ENCODE measurements at places on chromosomes 4 and X.

GRCh38 chr4:122539861-122540465, 80.9 kb downstream of the IL21 start:
- DNase-seq: no peak

DNA sequence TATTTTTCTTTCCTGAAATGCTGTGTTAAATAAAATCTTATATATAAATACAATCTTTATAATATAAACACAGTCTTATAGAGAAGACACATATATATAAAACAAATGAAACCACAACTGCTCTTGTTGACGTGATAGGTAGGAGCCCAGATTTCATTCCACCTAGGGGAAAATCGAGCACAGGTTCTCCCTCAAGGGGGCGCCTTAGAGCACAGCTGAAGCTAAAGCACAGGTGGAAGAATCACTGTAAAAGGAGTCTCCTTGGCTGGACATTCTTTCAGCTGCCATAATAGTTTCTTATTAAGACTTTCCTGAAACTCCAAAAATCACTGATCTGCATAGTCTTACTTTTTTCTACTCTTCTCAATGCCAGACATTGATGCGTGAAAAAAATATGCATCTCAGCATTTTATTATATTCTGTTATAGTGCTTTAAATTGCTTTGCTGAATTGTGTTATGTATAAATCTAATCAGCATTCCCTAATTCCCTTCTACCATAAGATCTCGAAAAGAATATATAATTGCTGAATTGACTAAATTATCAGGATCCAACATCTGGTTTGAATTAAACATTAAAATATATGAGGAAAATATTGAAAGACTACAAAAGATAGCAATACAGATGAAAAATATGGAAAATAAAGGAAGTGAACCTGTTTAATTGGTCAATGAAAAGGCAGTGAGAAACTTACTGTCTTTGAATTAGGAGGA, 25.5 kb upstream of the RXFP1 start:
- no peak for DNase-seq

GRCh38 chrX:69387567-69388487, 116.3 kb upstream of the NALF2 start:
- no peak for DNase-seq

DNA sequence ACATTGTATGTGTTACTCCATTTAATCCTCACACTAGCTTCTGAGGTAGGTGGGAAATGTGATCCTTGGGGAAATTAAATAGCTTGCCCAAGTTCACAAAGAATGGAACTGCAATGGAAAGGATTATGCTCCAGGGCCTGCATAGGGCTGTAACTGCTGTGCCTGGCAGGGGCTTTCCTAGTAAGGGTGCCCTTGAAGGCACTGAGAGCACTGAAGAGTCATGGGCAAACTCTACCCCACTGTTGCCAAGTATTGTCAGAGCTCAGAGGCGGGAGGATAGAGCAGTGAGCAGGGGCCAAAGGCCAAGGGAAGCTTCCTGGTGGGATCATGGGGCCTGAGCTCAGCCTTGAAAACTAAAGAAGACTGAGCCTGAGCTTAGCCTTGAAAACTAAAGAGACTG, 133.0 kb upstream of the NALF2 start:
- DNase-seq: no peak

DNA sequence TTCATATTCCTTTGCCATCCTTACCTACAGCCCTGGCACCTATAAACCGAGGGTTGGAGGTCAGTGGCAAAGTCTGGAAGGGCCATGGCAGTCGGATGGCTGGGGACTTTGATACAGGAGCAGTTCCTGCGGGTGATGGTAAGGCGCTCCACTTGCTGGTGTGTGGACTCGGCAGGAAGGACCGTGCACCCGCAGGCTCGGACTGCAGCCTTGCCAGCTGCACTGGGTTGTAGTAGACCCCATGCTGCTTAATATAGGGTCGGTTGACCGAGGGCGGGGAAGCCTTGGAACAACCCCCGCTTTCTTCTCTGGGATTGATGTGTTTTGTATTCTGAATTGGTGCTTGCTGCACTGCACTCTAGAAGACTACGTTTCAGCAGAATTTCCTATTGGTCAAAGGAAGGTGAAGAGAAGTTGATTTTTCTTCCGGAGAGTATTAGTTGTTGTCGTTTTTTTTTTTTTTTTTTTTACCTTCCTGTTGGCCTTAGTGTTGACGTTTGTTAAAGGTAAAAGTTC, 638 bp downstream of the BLTP1 start:
- DNase-seq: no peak

DNA sequence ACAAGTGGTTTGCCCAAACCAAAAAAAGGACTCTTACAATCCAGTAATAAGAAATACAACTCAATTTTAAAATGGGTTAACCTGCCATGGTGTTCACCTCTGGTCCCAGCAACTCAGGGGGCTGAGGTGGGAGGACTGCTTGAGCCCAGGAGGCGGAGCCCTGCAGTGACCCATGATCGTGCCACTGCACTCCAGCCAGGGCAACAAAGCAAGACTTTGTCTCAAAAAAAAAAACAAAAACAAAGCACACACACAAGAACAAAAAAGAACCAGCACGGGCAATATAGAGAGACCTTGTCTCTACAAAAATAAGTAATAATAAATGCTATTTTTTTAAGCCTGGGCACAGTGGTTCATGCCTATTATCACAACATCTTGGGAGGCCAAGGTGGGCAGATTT, 28.7 kb downstream of the ARAP2 start:
- DNase-seq: no peak

- DNase-seq: no peak
Observed at GRCh38 chr4:149166876-149167275, 648.8 kb downstream of the IQCM start.

DNA sequence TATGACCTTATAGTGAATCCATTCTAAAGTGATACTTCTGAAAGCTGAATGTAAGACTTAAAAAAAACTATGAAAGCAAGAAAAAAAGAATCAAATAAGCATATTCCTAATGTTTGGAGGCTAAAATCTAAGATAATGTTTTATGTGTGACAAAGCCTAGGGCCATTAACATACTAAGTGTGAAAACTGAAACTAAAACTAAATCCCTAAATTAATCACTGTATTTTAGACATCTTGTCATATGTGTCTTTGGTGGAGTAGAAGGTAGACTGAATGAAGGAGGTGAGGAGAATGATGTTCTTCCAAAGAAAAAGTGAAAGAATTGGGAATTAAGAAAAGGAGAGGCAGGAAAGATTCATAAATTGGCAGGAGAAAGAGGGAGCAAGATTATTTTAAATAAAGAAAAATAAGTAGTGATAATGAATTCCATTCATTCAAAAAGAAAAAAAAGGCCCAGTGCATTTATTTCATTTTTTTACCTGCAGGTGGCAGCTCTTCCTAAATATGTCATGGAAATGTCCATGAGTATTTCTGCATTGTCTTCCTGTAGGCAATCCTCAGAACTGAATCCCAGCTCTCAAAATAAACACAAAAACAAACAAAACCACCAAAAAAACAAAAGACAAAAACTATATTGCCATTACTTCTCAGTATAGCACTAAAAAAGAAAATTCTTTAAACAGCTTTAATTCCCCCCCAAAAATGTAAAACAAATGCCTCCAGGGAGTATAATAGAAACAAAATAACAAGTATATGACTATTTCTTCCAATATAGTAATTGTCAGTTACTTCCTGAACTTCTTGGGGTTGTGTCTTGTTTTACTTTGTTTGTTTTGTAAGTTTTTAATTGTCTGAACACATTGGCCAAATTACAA, 17.0 kb upstream of the AP1AR start:
- DNase-seq: no peak

- peak; percentile 50 for DNase-seq
Observed at GRCh38 chr4:183405303-183405702, 39.1 kb upstream of the CDKN2AIP start.

- DNase-seq: peak; percentile 81
Observed at GRCh38 chrX:119503484-119503861, 35.2 kb downstream of the SLC25A5 start.

DNA sequence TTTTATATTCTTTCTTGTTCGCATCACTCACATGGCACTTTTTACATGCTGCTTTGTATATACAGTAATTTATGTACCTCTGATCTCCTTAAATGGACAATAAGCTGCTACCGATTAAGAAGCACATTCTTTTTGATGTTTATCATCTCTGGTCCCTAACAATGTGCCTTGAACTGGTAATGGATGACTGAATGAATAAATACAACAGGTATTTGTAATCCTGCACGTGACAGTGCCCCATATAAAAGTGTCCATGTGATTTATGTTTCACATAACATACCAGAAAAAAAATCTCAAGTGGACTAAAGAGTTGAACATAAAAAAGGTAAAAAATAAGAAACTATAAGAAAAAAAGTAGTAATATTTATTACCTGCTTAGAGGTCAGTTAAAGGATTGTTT, 7.7 kb upstream of the SLAIN2 start:
- DNase-seq: no peak

DNA sequence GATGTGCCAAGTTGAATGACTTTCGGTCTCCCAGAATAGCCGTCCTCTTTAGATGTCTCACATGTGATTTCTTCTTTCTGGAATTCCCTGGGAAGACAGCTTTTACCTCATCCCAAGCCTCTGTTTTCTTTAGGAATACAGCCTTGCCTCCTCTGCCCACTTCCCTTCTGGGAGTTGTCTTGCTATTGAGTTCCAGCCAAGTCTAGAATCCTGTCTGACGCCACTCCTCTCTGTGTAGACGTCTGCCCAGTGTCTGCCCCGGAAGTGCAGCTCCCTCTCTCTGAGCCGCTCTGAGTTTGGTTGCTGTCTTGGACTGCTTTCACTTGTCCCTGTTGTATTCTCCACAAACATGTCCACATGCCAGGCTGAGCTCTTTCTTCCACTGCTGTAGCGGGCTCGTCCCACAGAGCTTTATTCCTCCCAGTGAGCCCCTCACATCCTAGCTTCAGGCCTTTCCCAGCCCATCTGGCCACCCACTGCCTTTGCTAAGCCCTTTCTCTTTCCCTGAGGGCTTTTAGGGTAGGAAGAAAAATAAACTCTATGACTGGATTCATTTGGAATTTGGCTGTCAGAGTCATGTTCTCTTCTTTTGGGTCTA, 9.0 kb upstream of the IGFBP7 start:
- DNase-seq: peak; percentile 92

- no peak for DNase-seq
Observed at GRCh38 chr4:97252615-97253154, 890.6 kb downstream of the STPG2 start.

DNA sequence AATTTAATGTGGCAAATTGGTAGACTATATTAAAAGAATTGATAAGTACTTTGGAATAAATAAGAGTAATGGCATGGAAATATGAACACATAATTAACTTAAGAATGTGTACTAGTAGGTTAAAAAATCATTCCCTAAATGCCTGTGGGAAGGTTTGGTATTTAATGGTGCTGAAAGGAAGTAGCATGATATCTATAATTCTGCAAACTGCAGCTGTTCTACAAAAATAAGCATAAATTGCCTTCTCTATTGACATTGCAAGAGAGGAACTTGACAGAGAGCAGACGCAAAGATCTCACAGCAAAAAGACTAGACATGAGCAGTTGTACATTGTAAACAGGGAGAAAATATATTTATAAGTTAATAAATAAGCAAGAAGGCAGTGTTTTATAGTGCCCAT, 752.5 kb upstream of the PCDH10 start:
- DNase-seq: no peak

- no peak for DNase-seq
Observed at GRCh38 chr4:129092631-129093190, 628 bp downstream of the SCLT1 start.

- DNase-seq: no peak
Observed at GRCh38 chr4:125368671-125369081, 53.9 kb downstream of the FAT4 start.

DNA sequence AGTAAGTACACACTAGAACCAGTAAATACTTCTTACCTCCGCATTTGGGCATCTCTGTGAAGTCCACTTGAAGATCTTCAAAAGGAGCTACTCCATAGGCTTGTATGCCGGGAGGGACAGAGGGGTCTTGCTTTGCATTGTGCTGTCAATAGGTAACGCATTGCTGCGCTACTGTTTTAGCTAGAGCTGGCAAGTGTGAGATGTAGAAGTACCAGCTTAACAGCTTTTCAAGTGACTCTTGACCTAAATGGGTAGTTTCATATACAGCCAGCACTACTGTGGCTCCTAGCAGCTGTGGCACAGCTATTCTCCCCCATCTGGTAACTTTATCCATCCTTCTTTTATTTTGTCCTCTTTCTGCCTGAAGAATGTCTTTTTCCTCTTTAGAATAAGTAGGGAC, 205.3 kb upstream of the KLF8 start:
- no peak for DNase-seq

- DNase-seq: no peak
Observed at GRCh38 chr4:174056959-174057358, 226.5 kb downstream of the FBXO8 start.

GRCh38 chr4:37735578-37735977, 49.4 kb upstream of the RELL1 start:
- DNase-seq: no peak

- no peak for DNase-seq
Observed at GRCh38 chr4:25889589-25890503, 24.2 kb upstream of the SMIM20 start.

- DNase-seq: no peak
Observed at GRCh38 chr4:147037069-147037468, 91.4 kb upstream of the TTC29 start.

DNA sequence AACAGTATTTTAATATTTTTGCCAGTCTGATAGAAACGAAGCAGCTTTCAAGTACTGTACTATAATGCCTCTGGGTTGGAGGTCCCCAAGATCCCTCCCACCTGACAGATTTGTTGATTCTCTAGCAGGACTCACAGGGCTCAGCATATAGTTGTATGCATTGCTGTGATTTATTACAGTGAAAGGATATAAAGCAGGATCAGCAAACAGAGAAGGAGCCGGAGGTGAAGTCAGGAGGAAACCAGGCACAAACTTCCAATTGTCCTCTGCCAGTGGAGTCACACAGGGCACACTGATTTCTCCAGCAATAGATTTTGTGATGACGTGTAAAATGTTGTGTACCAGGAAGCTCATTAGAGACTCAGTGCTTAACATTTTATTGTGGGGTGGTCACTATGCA, 19.0 kb downstream of the USP53 start:
- no peak for DNase-seq

DNA sequence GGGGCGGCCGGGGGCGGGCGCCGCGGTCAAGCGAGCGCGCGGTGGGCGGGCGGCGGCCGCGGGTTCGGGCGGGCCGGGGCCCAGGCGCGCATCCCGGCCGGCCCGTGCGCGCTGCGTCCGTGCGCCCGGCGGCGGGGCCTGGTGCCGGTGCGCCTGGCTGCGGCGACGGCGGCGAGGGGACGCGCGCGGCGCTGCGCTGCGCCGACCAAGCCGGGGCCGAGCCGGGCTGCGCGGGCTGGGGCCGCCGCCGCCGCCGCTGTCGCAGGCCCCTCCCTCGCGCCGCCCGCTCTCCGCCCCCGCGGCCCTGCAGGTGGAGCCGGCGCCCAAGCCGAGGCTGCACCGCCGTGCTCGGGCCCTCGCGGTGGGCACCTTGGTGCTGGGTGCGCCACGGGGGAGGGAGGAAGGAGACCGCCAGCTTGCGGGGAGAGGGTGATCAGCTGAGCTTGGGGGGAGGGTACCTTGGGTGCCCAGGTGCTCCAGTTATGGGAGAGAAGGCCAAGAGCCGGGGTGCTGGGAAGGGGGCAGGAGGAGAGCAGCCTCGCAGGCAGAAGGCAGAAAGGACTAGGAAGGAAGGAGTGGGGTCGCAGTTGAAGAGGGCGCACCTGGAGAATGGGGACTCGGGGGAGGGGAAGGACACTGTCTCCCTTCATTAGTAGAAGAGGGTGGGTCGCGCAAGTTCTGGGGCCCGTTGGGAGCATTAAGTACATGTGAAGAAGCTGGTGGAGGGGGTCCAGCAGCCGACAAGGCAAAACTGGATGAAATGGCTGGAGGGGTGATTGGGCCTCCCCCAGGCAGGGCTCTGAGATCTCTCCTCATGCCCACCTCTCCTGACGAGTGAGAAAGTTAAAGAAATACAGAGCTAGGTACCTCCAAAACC, at the start of gene PPP2R2C:
Gene PPP2R2C, minus strand, starts transcription at position 228 of the 877 bp plus-strand sequence. CDS start 385 bp downstream, outside the sequence.
- DNase-seq: no peak

GRCh38 chr4:153401501-153401900, 57.0 kb downstream of the MND1 start:
- no peak for DNase-seq
